ENCODE measurements at places on chromosomes 7 and 10.

DNA sequence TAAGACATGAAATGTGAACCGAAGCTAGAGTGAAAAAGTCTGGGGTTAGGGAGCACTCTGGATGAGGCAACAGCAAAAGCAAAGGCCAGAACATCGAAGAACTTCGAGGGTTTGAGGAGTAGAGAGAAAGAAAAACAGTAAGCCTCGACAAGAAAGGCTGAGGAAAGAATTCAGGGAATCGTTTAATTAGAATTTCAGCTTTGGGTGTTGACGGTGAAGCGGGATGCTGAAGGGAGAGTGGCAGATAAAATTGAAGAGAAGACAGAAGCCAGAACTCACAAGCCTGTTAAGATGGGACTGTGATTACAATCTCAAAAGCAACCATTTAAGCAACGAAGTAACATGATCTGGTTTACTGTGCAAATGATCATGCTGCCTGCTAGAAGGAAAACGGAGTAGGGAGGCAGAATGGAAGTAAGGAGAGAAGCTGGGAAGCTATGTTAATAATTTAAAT is 2.1 kb downstream of the TRDMT1 start:
- DNase-seq: no peak

- DNase-seq: no peak
These were observed 134.8 kb downstream of the PDE1C start for GRCh38 chr7:31935124-31936054.

DNA sequence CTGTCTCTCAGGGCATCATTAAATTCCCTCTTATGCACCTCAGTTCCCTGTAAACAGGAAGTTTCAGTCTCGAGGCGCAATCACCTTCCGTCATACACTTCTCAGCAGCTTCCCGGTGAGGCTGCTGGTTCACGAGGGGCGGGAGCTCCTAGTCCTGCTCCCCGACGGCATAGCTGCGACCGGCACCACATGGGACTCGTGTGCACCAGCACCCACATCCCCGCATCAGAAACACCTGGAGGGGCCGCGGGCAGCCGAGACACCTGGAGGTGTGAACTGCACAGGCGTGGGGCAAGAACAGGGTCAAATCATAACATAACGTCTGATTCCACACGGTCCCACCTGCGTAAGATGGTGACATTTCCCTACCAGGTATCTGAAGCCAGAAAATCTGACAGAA is 52.7 kb downstream of the DIP2C start:
- DNase-seq: no peak

- DNase-seq: no peak
These were observed 97.4 kb downstream of the TWIST1 start for GRCh38 chr7:19020062-19020461.

DNA sequence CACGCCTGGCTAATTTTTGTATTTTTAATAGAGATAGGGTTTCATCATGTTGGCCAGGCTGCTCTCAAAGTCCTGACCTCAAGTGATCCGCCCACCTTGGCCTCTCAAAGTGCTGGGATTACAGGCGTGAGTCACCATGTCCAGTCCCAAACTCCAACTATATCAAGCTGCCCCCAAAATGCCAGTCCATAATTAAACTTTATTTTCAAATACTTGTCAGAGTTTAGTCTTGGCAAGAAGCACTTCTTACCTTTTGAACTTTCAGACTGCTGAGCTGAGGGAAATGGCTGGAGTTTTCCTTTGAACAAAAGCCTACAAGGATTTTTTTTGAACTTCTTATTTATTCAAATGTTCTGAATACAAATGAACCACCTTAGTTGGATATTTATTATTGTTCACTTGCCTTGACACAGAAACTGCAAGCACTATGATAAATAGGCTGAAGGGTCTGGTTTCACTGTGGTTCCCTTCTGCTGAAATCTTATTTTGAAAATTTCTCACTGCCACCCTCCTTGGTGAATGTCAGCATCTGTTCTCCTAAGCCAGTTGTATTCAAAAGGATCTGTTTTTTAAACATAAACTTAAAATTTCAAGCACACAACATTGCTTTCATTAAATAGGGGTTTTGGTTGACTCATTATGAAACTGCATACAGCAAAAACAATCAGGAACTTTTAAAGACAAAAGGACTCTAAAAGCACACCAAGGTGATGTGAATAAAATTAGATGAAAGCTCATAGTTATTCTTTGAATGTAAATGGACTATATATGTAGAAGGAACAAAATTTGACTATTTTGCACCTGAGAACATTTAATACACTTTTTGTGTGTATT is 101.7 kb upstream of the SLC26A5 start:
- no peak for DNase-seq

GRCh38 chr10:130479146-130479545 is 343.0 kb downstream of the GLRX3 start:
- DNase-seq: no peak

- no peak for DNase-seq
These were observed 26.7 kb upstream of the USP6NL start for GRCh38 chr10:11638055-11638698.

- no peak for DNase-seq
These were observed 50.8 kb downstream of the PHYHIPL start for GRCh38 chr10:59227136-59227673.

DNA sequence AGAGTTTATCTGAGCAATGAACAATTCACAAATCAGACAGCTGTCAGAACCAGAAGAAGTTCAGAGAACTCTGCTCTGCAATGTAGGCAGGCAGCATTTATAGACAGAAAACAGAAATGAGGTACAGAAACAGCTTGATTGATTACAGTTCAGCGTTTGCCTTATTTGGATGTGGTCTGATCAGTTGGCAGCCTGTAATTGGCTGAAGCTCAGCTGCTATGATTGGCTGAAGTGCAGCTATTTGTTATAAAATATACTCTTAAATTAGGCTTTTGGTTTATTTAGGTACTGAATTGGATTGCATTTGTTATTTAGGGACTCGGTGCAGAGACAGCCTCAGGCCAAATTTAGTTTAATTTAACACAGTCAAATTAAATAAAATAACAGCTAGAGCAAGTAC is 85.8 kb upstream of the JAZF1 start:
- DNase-seq: no peak

DNA sequence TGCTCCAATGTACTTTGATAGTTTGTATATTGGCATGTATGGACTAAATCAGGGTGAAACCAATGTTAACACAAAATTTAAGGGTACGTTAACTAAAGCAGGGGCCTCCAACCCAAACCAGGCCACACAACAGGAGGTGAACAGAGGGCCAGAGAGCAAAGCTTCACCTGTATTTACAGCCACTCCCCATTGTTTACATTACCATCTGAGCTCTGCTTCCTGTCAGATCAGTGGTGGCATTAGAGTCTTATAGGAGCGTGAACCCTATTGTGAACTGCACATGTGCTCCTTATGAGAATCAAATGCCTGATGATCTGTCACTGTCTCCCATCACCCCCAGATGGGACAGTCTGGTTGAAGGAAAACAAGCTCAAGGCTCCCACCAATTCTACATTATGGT is 62.0 kb upstream of the SCIN start:
- DNase-seq: no peak

DNA sequence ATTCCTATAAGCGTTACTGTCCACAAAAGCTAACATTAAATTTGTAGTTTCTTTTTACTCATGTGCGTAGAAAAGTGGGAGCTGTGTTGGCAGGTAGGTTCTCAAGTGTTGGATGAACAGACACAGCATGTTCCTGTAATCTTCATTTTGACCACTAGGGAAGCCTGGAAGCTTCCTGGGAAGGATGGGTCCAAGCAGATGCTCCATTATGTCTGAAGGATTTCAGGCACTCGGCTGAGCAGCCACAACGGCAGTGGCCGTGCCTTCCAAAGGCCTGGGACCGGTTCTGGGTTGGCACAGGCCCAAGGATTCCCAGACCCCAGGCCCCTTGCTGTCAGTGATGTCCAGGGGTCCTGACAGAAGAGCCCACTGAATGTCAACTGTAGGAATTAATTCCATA is 386.3 kb downstream of the TNS3 start:
- DNase-seq: no peak

- DNase-seq: peak; percentile 72
These were observed 1.4 kb downstream of the MYO1G start for GRCh38 chr7:44977304-44977958.

DNA sequence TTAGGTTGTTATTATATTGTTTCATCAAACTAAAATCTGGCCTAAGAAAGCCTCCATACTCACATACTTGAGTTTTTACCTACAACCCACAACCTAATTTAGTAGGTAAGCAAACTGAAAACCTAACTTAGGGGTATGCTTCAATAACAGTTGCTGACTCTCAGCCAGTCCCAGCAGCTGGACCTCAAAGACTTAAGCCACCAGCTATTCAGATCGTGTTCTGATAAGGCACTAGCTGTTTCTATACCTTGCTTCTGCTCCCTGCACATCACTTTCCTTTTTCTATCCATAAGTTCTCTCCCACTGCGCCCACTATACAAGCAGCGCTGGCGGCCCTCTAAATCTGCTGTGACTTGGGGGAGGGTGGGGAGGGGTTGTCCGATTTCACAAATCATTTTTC is 42.3 kb downstream of the SUGCT start:
- DNase-seq: no peak

GRCh38 chr7:43362652-43363034 is 220.3 kb upstream of the STK17A start:
- DNase-seq: no peak

DNA sequence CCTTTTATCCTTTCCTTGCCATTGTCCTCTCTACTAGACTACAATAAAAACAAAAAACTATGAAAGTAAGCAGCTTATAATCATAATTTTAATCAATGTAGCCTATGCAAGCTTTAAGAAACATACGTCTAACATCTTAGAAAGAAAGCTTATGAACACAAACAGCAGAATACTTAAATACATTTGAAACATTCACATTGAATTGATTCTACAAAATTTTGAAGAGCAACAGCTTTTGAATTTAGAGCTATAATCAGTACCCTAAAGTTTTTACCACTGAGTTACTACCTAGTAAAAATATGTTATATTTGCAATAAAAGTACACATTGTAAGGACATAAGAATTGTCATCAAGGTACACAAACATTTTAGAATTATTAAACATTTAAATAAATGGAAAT is 7.2 kb downstream of the MEOX2 start:
- DNase-seq: no peak

DNA sequence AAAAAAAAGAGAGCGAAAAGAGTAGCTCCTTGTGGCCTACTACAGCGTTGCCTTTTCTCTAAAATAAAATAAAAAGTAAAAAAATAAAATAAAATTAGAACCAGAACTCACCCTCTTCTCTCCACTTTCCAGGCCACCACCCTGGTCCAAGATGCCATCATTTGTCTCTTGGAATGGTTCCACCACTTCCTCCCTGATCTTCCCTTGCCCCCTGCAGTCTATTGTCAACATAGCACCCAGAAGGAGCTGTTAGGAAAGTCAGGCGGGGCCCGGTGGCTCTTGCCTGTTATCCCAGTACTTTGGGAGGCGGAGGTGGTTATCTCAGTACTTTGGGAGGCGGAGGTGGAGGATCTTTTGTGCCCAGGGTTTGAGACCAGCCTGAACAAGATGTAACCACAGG is 7.6 kb upstream of the GRID2IP start:
- no peak for DNase-seq

- DNase-seq: no peak
These were observed 414.7 kb upstream of the GHITM start for GRCh38 chr10:83724471-83725241.

DNA sequence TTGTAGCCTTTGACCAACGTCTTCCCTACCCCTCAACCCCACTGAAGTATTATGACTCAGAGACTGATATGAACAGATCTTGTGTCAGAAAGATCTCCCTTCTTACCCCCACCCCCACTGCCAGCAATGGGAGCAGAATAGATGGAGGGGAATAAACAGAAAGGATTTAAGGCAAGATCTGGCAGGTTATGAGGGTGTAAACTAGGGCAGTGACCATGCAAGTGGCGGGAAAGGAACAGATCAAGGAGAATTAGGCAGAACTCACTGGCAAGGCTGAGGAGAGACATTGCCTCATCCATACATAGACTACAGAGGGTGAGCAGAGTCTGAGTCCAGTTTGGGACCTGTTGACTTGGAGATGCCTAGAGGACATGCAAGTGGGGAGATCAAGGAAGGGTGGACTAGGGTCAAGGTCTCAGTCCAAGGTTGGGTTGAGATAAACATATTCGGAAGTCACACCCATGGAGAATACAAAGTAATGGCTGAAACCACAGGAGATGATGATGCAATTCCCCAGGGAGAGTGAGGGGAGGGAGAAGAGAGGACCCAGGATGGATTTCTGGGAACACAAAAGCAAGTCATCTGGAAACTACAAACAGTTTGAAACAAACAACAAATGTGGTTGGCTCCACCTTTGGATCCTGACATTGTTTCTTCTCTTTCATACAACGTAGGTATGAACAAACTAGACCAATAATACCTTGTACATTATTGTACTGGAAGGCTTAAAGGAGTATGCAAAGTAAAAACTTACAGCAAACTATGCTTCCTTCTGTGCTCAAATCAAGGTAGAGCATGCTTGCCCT is 44.9 kb upstream of the IL6 start:
- no peak for DNase-seq

- no peak for DNase-seq
These were observed 111.0 kb downstream of the HTR7 start for GRCh38 chr10:90746829-90747228.

GRCh38 chr7:12389089-12389700 is 14.5 kb downstream of the VWDE start:
- DNase-seq: no peak

- DNase-seq: no peak
These were observed 171.5 kb downstream of the AKR1D1 start for GRCh38 chr7:138247568-138248333.

DNA sequence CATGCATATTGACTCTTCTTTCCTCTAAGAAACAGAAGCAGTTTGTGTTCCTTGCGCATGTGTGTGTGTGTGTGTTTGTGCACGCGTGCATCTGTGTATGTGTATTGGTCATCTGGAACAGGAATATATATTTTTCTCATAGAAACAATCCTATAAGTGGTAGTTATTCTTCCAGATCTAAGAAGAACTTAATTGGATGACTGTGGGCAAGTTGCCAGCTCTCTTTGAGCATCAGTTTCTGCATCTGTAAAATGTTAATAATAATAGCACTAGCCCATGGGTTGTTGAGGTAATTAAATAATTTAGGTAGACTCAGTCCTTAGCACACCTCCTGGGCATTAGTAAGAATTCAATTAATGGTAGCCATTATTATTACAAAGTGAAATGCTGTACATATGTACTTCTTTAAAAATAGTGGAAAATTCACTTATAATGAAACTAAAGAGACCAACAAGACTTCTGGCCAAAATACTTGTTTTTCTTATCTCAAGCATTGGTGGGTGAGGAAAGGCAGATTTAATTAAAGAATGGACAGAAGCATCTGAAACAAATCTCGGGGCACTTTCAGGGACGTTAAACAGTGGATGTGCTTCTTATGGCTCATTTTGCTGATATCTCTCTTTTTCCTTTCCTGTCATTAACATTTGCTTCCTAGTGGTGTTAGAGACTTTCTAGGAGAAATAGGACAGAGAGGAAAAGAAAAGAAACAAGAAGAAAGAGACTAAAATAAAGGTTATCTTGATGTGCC is 124.9 kb upstream of the HABP2 start:
- DNase-seq: no peak

DNA sequence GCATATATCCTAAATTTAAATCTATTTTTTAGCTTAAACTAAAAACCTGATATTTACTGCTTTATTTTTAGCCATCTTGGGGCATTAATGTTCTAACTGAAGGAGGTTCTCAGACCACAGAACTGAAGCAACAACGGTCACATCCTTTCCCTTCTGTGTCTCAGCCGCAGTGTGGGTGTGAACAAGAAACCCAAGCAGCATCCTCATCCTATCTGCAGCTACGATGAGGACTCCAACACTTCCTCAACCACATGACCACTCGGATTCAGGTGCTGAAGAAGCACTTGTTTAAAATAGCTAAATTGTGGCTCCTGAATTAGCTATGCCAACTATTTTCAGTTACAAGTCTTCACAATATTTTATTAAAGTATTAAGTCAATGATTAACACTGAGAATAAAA is 5.3 kb downstream of the ESYT2 start:
- DNase-seq: no peak
